Uterine smooth muscle cell (primary cell): ENCODE measurements at places on chromosomes 6 and 20. TPM values are rescaled to one million over a fixed set of nuclear protein-coding genes. Genes with fewer than 3 reads are reported as not detected.

The DYNLT2 gene
- total RNA-seq, result 1.5 and 2.0 TPM in 2 replicates

The MICAL1 gene
- total RNA-seq, result 52.2 and 78.1 TPM in 2 replicates

The SIRPG gene
- not detected in 2 replicates for total RNA-seq

The WFDC10B gene
- not detected in 2 replicates for total RNA-seq

The ZC2HC1B gene
- not detected in 2 replicates for total RNA-seq

The PDYN gene
- total RNA-seq, result not detected in 2 replicates

The LPIN3 gene
- total RNA-seq, result 5.0 and 5.5 TPM in 2 replicates

The ADGB gene
- total RNA-seq, result not detected in 2 replicates

The TP53RK gene
- 13.7 and 14.2 TPM in 2 replicates for total RNA-seq

The SNPH gene
- total RNA-seq, result 14.6 and 18.1 TPM in 2 replicates

The BPIFB1 gene
- not detected in 2 replicates for total RNA-seq

The MRPL18 gene
- 62.9 and 96.7 TPM in 2 replicates for total RNA-seq

The GGT7 gene
- 8.5 and 18.2 TPM in 2 replicates for total RNA-seq

The FOXF2 gene
- 0.25 and 0.55 TPM in 2 replicates for total RNA-seq

The CEP57L1 gene
- total RNA-seq, result 27.0 and 42.4 TPM in 2 replicates

The ABHD16B gene
- total RNA-seq, result not detected in 2 replicates

The NOTCH4 gene
- 0.62 and 1.4 TPM in 2 replicates for total RNA-seq

The PACRG gene
- 0.25 and 0.33 TPM in 2 replicates for total RNA-seq

The KHDC1L gene
- total RNA-seq, result 0.50 TPM in 1 of 2 replicates, not detected in the other

The TCF21 gene
- 1.9 and 5.5 TPM in 2 replicates for total RNA-seq

The PARD6B gene
- total RNA-seq, result 2.3 and 3.5 TPM in 2 replicates

The NOX3 gene
- not detected in 2 replicates for total RNA-seq

The FYN gene
- total RNA-seq, result 29.1 and 64.6 TPM in 2 replicates

The LY6G6C gene
- total RNA-seq, result not detected in 2 replicates

The EYA4 gene
- 13.7 and 14.5 TPM in 2 replicates for total RNA-seq

The DEFB132 gene
- total RNA-seq, result not detected in 2 replicates

The MOG gene
- total RNA-seq, result not detected in 2 replicates

The FAM209A gene
- total RNA-seq, result not detected in 2 replicates

The OR12D3 gene
- total RNA-seq, result not detected in 2 replicates

The RBBP8NL gene
- not detected in 2 replicates for total RNA-seq

The PGK2 gene
- not detected in 2 replicates for total RNA-seq

The RNF182 gene
- total RNA-seq, result 1.1 and 1.8 TPM in 2 replicates

The NNAT gene
- 1.2 and 1.8 TPM in 2 replicates for total RNA-seq

The RNF217 gene
- 13.4 and 28.1 TPM in 2 replicates for total RNA-seq

The C20orf96 gene
- total RNA-seq, result 3.1 and 4.4 TPM in 2 replicates

The GNMT gene
- total RNA-seq, result 0.25 TPM in 1 of 2 replicates, not detected in the other

The HLA-DRB1 gene
- not detected in 2 replicates for total RNA-seq

The PTCHD4 gene
- 0.33 and 1.5 TPM in 2 replicates for total RNA-seq

The HSPA12B gene
- 0.11 and 0.12 TPM in 2 replicates for total RNA-seq
